ENCODE measurements at places on chromosomes 12 and 14.

DNA sequence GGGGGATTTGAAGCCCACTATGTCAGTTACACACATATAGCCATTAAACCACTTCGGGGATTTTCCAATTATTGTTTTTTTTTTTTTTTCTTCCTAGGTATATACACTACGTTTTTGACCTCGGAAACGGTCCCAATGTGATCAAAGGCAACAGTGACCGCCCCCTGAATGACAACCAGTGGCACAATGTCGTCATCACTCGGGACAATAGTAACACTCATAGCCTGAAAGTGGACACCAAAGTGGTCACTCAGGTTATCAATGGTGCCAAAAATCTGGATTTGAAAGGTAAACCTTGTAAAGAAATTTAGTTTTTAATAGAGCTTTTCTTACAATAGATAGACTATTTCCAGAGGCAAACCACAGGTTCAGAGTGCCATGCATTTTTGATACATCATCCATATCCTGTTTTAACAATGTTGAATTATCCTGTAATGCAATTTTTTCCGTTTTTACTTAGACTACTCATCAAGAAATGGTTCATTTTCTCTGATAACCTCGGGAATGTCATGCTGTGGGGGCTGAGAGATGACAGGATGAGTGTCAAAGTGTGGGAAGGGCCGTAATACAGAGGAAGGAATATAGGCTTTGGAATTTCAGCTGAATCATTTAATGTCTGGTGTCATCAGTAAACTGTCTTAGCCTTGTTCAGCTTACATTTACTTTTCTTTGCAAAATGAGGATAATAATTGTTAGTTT, 797.1 kb downstream of the NRXN3 start:
- DNase-seq = no peak

- DNase-seq = no peak
Observed at GRCh38 chr12:14264778-14265177, 100.7 kb upstream of the ATF7IP start.

GRCh38 chr14:67721875-67722274, 20.2 kb downstream of the RDH12 start:
- no peak for DNase-seq

- no peak for DNase-seq
Observed at GRCh38 chr12:57735952-57736740, 2.4 kb downstream of the AGAP2 start.

GRCh38 chr14:58428118-58428683, 682 bp downstream of the KIAA0586 start:
- peak; percentile 47 for DNase-seq

DNA sequence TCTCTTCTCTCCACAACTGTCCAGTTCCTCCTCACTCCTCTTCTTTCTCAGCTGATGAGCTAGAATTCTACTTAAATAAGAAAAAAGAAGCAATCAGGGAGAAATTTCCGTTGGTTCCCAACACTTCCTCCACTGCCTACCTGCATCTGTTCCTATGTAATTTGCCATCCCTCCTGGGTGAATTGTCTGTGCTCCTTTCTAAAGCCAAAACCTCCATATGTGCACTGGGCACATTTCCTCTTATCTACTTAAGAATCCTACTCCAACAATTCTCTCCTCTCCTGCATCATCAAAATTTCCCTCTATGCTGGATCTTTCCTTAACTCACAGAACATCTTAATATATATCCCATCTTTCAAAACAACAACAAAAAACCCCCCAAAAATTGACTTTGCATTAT, 35.2 kb downstream of the GPR65 start:
- no peak for DNase-seq

GRCh38 chr12:3681595-3682061, 71.3 kb downstream of the CRACR2A start:
- no peak for DNase-seq

DNA sequence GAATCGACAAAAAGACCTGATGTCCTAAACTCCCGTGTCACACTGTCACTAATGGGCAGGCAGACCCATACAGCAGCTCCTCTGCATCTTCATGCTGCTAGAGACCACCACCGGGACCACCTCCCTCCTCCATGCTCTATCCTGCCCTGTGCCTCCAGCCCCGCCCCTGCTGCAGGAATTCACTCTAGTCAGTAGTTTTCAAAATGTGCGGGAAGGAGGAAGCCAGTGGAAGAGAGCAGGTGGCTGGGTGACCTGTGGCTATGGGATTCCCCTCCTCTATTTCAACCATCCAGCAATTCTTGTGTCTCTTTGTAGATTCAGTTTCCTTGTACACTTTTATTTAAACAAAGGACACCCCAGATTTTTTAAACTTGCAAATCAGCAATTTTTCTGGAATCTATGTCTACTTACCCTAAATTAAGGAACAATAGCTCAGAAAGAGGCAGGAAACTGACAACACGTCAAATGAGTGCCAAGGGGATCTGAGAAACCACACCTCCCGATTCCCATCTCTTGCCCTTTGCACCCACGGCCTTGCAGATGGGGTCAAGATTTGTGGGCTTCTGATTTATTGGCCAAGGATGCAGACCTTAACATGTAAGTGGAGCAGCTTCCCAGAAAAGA, 20.4 kb upstream of the MAP1LC3B2 start:
- DNase-seq = no peak

GRCh38 chr14:73491256-73492042, 716 bp downstream of the RIOX1 start:
- peak; percentile 78 for DNase-seq

GRCh38 chr12:82407481-82407880, 49.2 kb downstream of the METTL25 start:
- no peak for DNase-seq

GRCh38 chr12:79020106-79020505, 155.5 kb downstream of the SYT1 start:
- DNase-seq = no peak

- no peak for DNase-seq
Observed at GRCh38 chr14:37247791-37248461, 50.2 kb downstream of the MIPOL1 start.

GRCh38 chr12:111937429-111937828, 75.5 kb downstream of the TMEM116 start:
- no peak for DNase-seq

DNA sequence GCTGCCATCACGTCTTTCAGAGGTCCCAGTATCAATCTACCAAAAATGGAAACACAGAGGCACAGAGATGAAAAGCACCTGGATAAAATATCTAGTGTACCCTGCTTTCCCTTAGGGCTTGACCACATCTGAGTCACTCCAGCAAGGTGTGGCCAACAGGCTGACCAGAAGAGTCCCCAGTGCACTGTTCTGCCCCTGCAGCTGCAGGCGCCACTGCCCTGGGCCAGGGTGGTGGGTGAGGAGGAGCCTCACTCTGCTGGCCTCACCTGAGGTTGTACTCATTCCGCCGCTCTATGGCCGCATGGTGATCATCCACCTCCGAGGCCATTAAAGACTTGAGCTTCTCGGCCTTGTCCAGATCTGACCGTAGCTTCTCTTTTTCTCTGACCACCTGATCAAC, 60.4 kb downstream of the NIN start:
- no peak for DNase-seq

GRCh38 chr12:52250048-52250990, 17.3 kb downstream of the KRT7 start:
- DNase-seq = no peak

DNA sequence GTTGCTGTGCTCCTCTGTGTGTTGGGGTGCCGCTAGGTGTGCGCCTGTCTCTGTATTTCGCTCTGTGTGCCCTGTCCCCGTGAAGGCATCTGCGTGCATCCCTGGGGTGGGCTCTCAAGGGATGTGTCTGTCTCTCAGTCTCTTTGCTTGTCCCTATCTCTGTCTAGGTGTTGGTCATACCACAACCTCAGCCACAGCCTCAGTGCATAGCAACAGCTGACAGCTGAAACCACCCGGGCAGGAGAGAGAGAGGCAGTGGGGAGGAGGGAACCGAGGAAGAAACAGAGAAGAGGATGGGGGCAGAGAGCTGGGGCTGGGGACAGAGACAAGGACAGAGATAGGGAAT, 953 bp upstream of the NXPH4 start:
- DNase-seq = peak; percentile 59

DNA sequence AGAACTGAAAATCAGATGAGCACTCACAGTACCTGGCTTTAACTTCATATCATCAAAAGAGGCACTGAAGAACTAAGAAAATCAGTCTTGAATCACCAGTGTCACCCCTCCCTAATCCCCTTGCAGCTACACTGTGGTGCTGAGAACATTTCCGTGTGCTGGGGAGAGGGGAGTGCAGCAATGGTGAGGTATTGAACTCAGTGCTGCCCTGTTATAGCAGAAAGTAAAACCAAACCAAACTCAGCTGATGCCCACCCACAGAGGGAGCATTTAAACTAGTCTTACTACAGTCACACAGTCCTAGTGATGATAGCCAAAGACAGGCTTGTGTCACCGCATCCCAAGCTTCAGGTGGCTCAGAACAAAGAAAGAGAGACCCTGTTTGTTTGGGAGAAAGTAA, 122.1 kb downstream of the CPNE8 start:
- no peak for DNase-seq

GRCh38 chr12:132488127-132489077, 1.5 kb upstream of the FBRSL1 start:
- DNase-seq = peak; percentile 63

- DNase-seq = no peak
Observed at GRCh38 chr12:57096099-57096572, 7.2 kb downstream of the NAB2 start.

GRCh38 chr12:49538510-49539403, at the start of gene KCNH3:
KCNH3 (plus strand) TSS chr12:49539030; CDS start chr12:49539417, 387 bp downstream.
- DNase-seq = peak; percentile 94

DNA sequence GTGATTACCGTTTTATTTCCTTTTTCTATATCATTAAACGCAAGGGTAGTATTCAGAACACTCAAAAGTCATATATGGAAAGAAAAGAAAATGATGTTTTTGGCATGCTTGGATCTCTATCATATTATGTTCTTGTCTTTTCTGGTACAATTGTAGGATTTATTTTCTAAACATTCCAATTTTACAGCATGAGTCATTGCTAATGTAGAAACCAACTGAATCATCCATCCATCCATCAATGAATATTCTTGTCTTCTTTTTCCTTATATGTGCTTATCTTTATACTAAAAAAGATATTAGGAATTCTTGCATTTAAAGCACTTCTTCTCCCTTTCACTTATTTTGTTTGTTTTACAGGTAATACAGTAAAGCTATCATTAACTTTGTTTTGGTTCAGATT, 20.4 kb upstream of the AMIGO2 start:
- no peak for DNase-seq

- DNase-seq = no peak
Observed at GRCh38 chr12:81015510-81015909, 62.4 kb upstream of the ACSS3 start.

DNA sequence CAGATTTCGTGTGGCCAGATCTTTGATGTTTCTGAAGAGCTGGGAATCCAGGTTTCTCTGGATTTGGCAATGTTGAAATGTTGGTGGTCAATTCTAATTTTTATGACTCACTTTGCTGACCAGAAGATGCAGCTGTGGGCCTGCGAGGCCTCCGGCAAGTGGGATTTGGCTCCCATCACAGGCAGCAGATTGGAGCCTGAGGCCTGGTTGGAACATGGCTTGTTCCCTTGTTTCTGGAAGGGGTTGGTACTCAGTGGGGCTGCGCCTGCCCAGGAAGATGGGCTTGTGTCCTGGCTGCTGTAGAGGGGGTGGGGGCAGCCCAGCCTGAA, 23.1 kb downstream of the FBRSL1 start:
- no peak for DNase-seq

DNA sequence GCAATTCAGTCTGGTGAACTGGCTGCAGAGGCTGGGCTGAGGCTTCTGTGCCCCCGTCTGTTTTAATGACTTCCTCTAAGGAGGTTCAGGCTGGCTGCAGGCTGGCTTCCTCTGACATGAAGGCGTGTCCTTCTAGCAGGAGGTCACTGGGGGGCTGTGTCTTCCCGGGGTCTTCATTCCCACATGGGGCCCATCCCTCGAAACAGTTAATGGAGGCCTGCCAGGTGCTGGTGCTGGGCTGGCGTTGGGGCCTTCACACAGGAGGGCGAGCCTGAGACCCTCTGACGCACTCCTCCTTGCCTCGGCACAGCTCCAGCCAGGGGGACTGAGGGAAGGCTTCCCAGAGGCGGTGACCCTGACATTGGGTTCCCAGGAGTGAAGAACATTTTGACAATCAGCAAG, 57.7 kb upstream of the DLK1 start:
- no peak for DNase-seq

DNA sequence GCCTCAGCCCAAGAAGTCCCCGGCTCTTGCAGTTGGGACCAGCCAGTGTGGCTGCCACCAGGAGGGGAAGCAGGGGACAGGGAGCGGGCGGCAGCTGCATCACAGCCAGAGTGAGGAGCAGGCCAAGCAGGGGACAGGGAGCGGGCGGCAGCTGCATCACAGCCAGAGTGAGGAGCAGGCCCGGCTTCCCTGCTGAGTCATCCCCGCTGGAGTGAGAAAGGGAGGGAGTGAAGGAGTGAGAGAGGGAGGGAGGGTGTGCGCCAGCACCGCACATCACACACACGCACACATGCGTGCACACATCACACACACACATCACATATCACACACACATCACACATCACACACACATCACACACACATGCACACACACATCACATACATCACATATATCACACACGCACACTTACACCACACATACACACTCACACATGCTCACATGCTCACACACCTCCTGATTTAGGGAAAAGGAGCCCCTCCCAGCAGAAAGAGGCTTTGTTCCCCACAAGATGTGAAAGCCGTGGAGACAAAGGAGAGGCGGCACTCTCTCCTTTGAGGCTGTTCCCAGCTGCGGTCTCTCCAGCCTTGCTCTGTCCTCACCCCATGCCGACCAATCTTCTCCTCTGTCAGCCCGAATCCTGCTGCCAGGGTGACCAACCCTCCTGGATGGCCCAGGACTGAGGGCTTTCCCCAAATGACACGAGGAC, 16.7 kb upstream of the ZDHHC22 start:
- no peak for DNase-seq

- no peak for DNase-seq
Observed at GRCh38 chr14:105412771-105413543, 6.7 kb upstream of the MTA1 start.

DNA sequence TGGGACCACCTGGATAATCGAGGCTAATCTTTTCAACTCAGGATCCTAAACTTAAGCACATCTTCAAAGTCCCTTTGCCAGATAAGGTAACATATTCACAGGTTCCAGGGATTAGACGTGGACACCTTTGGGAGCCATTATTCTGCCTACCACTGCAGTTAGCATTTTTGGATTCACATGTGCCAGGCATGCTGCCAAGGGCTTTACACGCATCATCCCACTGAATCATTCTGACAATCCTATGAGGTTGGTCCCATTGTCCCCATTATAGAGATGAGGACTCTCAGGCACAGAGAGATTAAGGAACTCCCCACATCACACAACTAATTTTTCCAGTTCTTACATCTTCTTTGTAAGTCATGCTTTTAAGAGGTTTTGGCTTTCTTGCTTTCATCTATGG, 34.5 kb downstream of the RTN1 start:
- DNase-seq = no peak

DNA sequence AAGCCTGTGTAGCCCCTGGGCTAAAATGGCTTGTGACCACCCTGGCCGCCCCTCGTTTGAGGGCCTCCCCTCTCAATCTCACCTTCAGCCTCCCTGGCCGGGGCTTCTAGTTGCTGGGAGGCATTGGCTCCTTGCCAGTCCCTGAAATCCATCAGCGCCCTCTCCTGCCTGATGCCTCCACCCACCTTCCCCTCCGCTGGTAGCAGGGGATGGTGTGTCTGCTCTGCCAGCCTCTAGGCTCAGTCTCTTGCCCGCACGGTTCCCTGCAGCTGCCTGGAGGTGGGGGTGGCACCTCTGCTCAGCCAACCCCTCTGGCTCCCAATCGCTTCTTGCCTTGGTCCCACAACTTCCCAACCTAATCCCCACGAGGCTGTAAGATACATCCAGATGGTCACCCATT, 167.9 kb downstream of the PHETA1 start:
- DNase-seq = no peak

GRCh38 chr12:67915335-67915851, 73.9 kb upstream of the IFNG-AS1 start:
- no peak for DNase-seq
